ENCODE measurements at places on chromosomes 1 and 21.

DNA sequence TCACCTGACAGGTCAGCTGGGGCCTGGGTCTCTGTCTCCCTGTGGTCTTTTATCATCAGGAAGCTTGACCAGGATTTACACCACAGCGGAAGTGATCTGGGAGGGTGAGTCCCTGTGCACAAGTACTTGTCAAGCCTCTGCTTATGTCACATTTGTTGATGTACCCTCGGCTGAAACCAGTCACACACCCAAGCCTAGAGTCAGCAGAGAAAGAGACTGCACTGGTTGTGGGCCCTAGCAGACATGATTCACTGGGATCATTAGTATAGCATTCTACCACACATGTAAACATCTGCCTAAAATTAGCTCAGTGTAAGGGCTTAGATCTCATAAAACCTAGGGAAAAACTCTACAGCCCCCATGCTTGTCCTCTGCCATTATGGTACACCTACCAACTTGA lies 79.3 kb upstream of the LAMC2 start:
- DNase-seq: no peak

DNA sequence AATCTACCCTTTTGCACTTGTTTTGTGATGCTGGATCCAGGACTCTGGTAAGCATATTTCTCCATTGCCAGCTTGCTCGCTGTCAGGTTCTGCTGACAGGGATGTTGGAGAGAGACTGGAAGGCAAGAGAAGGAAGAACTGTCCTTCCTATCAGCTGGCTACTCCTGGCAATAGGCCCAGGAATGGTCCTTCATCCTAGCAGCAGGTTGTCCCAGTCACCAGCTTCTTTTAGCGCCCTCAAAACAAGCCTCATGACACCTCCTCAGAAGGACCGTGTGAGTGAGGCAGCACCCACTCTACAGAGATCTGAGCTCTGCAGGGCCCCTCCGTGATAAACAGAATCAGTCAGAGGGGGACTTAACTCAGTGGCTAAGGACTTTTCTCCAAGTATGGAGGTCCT lies 33.1 kb upstream of the SLAMF9 start:
- no peak for DNase-seq

GRCh38 chr21:46637952-46638746 lies 2.7 kb downstream of the PRMT2 start:
- DNase-seq: no peak

DNA sequence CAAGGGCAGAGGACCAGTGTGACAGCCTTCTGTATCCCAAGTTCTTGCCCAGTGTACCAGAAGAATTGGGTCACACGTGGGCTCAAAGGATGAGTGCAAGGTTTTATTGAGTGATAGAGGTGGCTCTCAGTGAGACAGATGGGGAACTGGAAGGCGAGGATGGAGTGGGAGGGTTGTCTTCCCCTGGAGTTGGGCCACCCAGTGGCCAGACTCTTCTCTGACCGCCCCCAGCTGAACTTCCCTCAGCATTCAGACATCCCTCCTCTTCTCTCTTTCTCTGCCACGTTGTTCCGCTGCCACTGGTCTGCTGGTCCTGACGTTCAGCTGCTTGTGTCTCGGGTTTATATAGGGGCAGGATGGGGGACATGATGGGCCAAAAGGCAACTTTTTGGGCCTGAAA lies 150.1 kb upstream of the IVNS1ABP start:
- no peak for DNase-seq

DNA sequence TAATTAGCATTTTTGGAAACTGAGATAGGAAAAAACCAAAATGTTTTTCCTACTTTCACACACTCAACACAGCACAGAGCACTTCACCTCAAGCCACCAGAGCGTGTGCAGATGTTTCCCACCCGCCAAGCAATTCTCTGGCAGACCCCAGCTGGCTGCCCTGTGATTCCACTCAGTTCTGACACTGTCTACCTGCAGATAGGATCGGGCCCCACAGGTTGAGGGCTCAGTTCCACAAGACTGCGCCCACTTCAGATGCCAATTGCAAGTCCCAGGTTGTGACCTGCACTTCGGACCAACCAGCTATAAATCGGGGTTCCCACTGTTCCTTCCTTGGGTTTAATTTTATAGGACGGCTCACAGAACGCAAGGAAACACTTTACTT lies 9.9 kb downstream of the KIAA1614 start:
- no peak for DNase-seq

GRCh38 chr1:171188388-171189266 lies 3.5 kb downstream of the FMO2 start:
- no peak for DNase-seq

GRCh38 chr21:36504067-36505058 lies 24.4 kb upstream of the CLDN14 start:
- no peak for DNase-seq

GRCh38 chr1:1259951-1260600 lies 13.6 kb upstream of the C1QTNF12 start:
- DNase-seq: no peak

DNA sequence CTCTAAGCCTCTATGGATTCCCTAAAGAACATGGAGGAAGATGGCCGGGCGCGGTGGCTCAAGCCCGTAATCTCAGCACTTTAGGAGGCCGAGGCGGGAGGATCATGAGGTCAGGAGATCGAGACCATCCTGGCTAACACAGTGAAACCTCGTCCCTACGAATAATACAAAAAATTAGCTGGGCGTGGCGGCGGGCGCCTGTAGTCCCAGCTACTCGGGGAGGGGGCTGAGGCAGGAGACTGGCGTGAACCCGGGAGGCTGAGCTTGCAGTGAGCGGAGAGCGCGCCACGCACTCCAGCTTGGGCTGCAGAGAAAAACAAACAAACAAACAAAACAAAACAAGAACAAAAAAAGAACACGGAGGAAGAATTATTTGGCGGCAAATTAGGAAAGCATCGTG lies 5.8 kb upstream of the ZNF326 start:
- DNase-seq: no peak

GRCh38 chr21:29157080-29157479 lies 26.6 kb downstream of the MAP3K7CL start:
- no peak for DNase-seq

DNA sequence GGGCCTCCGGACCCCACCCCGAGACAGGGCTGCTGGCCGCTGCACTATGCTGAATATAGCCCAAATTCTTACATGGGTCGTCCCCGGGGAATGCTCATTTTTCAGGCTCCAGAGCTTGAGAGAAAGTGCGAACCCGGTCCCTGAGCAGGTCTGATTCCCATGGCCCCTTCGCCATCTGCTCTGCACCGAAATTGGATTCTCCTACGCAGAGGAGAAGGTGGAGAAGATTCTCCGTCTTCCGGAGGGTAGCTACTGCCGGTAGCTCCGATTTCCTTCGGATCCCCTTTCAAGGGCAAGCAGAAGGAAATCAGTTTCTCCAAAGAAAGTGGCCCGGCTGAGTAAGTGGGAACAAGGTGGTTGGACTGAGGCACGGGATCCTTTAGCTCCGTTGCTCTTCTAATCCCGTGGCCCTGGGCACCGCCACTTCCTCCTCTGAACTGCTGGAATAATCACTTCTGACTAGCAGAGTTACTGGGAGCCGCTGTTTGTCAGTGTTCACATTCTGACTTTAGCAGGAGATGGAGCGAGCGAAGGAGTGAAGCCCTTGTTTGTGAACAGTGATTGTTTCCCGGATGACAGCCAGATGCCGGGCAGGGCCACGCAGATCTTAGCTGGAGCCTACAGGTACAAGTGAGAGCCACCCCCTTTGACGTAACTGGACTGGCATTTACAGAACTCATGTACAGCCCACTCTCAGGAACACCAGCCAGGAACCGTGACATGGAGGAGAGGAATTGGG lies 1.1 kb upstream of the ZNF496 start:
- no peak for DNase-seq

DNA sequence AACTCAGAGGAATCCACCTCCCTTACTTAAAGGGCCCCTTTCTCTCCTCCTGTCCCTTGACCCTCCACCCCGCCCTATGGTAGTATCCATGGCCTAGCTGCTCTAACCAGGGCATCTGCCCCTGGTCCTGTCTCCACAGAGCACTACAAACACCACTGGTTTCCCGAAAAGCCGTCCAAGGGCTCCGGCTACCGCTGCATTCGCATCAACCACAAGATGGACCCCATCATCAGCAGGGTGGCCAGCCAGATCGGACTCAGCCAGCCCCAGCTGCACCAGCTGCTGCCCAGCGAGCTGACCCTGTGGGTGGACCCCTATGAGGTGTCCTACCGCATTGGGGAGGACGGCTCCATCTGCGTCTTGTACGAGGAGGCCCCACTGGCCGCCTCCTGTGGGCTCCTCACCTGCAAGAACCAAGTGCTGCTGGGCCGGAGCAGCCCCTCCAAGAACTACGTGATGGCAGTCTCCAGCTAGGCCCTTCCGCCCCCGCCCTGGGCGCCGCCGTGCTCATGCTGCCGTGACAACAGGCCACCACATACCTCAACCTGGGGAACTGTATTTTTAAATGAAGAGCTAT lies 1.7 kb downstream of the BTG2 start:
- no peak for DNase-seq

- DNase-seq: no peak
Measured at GRCh38 chr1:66331658-66332547, 202.1 kb upstream of the SGIP1 start.

GRCh38 chr1:14634486-14634885 lies 36.0 kb downstream of the KAZN start:
- DNase-seq: no peak

Data from activated naive CD4-positive, alpha-beta T cell (primary cell).